ENCODE measurements at places on chromosomes 7 and 10.

DNA sequence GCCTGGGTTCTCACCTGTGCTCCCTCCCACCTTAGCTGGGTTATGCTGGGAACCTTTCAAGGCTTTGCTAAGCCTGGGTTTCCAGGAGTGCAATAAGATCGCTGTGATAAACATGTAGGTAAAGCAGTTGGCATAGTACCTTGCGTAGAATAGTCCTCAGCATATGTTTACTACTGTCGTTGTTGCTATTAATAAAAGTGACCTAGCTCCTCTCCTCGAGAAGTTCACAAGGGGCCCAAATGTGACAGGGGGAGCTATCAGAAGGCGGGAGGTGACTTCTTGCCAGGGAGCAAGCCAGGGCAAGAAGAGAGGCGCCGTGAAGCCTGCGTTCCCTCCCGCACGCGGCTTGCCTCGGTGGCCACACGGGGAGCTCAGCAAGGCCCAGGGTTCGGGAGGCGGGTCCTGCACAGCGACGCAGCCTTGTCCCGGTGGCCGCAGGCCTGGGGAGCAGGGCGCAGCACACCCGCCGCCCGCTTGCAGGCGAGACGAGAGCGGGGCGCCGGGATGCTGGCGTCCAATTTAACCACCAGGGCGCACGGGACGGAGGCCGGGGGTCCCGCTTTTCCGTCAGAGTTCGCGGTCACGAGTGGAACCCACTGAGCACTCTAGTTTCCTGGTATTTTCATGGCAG lies 106.2 kb downstream of the SNX10 start:
- DNase-seq, result no peak

DNA sequence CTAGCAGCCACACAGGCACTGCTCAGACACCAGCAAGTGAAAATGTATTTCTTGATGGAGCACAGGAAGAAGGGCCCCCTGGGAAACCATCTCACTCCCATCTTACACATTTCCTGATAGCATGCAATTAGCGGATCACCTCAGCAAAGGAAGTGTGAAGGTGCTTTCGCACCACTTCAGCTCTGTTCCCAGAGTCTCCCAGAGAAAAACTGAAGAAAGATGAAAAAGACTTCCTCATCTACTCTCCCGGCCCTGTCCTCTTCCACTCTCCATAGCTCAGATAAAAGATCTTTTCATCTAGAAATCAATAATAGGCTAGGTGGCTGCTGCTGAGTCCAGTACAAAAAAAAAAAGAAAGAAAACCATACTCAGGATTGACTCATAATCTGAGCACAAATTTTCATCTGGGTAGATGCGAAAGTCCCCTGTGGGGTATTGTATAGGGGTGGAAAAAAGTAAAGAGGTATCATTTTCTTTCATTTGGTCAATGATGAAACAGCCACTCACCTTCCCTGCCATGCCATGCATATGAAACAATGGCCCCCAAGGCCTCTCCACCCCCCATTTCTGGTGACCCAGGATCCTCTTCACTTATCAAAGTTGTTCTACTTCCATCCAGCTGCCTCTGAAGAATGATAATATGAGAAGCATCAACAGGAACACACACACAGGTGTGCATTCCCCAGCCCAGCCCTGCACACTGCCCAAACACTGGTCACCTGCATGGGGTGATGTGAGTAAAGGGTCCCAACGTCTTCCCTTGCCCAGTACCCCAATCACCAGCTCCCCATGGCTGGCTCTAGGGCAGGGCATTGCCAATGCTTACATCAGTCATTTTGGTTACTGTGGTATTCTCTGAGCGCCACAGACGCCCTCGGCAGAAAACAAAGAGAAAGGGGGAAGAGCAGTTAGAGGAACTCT lies 48.8 kb upstream of the DGKI start:
- DNase-seq, result peak; percentile 55

DNA sequence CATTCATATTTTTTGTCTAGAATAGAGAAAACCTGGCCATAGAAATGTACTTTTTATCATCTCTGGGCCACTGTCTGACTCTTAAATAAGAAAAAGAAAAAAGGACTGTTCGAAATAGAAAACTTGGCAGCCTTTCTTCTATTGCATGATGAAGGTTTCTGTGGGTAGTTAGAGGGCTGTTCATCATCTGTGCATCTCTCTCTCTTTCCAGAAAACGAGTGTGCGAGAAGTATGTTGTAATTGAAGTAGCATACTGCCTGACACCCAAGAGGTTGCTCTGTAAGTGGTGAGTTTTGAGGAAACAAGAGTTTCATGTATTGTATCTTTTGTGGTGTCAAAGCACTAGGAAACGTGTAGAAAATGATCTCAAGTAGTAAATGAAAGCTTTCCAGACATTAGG lies 343.2 kb upstream of the TMEM229A start:
- no peak for DNase-seq

DNA sequence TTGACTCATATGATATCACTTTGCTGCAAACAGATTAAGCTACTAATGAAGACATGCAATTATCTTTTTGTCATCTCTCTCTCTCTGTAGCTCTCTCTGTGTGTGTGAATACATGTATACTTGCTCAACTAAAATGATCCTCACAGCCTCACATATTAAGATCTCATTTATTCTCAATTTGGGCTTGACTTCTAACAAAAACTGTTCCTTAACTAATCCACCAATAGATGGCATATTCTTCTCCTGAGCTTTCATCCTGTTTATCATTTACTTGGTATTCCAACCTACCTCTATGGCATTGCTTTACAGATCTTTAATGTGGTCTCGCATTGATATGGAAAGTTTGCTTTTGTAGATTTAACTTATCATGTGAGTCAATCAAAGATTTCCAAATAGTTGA lies 540.4 kb downstream of the CNTNAP2 start:
- DNase-seq, result no peak

DNA sequence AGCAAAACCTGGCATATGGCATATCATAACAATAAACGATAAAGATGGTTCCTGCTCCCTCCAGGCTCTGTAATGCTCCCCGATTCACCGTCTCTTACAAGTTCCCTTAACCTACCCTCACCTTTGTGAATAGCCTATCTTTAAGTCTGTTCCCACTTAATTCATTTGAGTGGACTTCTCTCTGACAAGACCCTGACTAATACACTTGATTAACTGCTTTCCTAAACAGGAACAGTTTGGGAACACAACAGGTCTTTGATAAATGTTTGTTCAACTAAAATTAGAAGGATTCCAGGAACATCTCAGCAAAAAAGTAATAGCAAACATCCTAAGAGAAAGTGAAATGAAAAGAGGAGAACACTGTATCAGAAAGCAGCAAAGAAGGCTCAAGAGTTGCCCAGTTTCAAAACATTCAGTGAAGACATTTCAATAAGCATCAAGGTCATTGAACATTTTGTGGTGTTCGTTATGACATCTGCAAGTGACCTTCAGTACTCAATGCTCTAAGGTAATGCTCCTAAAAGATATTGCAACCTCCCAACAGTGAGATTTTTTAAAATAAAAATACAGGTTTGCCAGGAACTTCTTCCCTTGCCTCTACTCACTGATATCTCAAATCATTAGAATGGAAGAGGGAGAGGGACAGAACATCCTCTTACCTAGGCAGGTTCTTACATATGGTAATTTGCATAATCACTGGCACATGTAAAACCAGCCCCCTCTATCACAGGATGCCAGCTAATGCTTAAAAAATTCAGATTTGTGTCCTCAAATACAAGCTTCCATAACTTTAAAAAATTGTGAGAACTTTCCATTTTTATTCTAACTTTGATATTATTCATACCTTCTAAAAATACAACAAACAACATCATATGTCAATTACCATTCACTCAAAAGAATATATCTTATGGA lies 11.4 kb upstream of the ARHGAP12 start:
- DNase-seq, result no peak

DNA sequence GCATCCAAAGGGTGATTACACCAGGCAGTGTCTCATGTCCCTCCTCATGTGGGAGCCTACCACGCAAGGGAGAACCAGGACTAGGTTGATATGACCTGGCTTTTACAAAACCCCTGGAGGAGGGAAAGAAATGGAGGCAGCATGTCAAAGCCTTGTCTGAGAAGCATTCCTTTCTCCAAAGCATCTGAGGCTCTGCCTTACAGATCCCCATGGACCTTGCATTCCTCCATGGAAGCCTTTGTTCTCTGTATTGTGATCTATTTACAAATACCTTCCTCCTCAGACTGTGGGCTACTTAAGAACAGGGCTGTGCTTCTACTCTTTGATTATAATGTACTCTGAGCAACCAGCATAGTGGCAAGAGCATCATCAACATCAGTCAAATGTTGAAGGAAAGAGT lies 197.0 kb downstream of the PLXNA4 start:
- DNase-seq, result no peak

GRCh38 chr7:139634087-139634486 lies 110.6 kb downstream of the CLEC2L start:
- no peak for DNase-seq

GRCh38 chr7:131203291-131203976 lies 124.2 kb upstream of the MKLN1 start:
- DNase-seq, result no peak

DNA sequence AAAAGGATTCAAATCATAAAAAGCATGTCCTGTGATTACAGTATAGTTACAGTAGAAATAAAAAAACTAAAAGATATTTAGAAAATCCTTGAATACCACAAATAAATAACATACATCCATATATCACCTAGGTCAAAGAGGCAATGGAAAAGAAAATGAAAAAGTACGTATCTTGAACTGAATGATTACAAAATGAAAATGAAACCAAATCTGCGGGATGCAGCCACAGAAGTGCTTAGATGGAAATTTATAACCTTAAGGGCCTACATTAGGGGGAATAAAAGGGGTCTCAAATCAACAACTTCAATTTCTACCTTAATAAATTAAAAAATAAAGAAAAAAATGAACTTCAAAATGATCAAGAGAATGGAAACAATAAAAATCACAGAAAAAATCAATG lies 879.0 kb upstream of the CELF2 start:
- no peak for DNase-seq

GRCh38 chr10:124319926-124320391 lies 98.8 kb downstream of the OAT start:
- DNase-seq, result no peak

DNA sequence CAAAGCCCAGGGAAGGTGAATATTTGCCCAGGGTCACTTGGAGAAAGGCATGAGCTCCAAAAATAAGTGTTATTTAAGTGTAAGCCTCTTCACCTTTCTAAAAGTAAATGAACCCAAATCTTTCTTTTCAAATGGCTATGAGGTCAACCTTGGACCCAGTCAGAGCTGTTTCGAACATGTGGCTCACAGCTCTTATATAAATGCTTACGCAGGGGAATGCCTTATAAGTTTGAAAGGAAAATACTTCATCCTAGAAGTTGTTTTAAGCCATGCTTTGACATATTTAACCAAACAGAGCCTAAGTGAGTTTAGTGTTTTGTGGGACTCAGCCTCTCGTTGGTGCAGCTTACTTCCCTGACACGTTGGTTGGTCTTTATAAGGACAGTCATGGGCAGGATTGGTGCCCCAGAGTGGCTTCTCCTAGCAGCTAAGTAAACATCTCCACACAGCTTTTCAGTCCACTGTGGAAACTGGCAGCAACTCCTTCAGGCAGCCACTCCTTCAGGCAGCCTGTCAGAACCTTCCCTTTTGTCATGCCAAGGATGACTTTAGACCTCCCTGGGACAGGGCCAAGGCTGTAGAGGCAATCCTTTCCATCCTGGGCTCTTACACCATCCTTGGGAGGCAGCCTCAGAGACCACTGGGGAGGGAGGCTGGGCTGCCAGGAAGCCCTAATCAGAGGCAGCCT lies 43.6 kb downstream of the MINDY4 start:
- no peak for DNase-seq

DNA sequence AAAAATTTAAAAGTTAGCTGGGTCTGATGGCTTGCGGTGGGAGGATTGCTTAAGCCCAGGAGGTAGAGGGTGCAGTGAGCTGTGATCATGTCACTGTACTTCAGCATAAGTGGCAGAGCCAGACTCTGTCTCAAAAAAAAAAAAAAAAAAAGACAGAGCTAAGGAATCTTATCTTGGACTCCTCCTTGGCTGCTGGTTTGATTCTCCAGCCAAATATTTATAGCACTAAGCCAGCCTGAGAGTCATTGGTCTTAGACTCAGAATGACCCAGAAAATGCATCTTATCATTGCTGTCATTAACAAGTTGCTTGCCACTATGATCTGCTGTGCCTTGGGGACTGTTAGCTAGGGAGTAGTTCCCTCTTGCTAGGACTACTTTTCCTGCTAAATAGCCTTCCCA lies 164.7 kb downstream of the GNAT3 start:
- no peak for DNase-seq

DNA sequence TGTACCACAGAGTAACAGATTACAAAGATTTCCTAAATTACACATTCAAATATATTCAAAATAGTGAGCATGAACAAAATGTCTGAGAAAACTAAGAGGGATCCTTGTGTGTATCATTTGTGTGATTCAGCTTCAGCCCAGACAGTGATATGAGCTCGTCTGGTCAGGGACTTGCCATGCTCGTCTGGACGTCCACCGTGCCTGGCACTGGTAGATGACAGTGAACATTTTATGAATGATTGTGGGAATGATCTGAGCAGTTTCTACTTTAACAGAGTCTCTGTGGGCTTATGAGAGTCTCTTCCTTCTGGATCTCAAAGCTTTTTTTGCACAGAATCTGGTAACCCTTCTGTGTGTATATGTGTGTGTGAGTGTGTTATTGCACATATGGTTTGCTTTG lies 34.2 kb upstream of the ANKRD2 start:
- DNase-seq, result no peak

DNA sequence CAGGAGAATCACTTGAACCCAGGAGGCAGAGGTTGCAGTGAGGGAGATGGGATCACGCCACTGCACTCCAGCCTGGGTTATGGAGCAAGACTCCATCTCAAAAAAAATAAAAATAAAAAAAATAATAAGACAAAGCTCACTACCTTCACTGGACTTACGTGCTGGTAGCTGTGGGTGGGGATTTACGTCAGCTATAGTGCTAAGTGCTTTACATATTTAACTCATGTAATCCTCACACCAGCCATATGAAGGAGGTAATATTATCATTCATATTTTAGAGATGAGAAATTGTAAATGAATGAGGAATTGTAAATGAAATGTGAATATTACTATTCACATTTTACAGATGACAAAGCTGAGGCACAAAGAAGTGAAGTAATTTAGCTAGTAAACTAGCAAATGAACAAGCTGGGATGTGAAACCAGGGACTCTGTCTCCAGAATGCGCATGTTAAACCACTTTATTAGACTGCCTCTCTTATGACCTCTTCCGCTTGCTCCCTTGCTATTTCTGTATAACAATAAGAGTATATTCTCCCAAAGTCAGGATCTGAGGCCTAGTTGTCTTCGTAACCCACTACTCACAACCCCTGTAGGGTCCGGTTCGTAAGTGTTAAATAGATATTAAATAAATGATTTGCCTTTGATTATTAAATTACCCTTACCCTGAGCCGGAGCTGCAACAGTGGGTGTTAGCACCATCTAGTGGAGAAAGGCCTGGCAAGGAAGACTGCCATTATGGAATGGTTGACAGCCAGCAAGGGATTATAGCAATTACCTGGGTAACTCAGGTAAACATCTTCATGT lies 70.2 kb downstream of the HTR7 start:
- peak; percentile 29 for DNase-seq

DNA sequence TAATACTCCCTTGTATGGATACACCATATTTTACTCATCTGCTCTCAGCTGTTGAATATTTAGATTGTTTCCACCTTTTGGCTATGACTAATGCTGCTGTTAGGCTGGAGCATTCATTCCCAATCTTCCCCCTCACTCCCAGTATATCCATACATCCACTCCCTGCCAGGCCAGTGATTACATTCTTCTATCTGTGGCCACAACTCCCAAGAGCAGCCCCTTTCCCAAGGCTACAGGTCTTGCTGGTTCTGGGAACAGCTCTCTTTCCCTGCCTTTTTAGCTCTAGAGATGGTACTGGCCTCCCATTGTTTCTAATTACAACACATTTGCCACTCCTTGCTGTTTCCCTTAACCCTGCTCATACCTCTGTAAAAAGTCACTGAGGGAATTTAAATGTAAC lies 28.2 kb downstream of the SFR1 start:
- no peak for DNase-seq

All from activated CD4-positive, alpha-beta memory T cell treated with anti-CD3 and anti-CD28 coated beads for 36 hours (primary cell).